ENCODE measurements at places on chromosomes 13 and 19.

DNA sequence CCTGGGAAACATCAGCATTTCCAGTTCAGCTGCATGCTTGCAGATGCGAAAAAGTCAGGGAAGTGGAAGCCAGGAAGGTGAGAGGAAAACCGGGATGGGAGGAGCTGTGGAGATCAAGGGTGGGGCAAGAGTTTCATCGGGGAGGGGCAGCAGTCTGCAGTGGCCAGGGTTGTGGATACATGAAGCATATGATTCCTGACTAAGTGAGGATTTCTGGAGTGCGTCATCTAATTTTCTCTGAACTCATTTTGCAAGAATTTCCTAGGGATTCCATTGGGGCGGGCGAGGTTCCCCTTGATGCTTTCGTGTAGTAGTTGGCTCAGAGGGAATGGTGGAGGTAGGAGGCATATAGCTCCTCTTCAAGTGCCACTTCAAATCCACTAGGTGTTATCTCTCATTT is 344.1 kb upstream of the TMTC4 start:
- DNase-seq, result no peak

- DNase-seq, result no peak
Measured at GRCh38 chr13:59363313-59363712, 800.4 kb downstream of the DIAPH3 start.

GRCh38 chr13:79281339-79281747 is 124.7 kb downstream of the RBM26 start:
- peak; percentile 31 for DNase-seq

DNA sequence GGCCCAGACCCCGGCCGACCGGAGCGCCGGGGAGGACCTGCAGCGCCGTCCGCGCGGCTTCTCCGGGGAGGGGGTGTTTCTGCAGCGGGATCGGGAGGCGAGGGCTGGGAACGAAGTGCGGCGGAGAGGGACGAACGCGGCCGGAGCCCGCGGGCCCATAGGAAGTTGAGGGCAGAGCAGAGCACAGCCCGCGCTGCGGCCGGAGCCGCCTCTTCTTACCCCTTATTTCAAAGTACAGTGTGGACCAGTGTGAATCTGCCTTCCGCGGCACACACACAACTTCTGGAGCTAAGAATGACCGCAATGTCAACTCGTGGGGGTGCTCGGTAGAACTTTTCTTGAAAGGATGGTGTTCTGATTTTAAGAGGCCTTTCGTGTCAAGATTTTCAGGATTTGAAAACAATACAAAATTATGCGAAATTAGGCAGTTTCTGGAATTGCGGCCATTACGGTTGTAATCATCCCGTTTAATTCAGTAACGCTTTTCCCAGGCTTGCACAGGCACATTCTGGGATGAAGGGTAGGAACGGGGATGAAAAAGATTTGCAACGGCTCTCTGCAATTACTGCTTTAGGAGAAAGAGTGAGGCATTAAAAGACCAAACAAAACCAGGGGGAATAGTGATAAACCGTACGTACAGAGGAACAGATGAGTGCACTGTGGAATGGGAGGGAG is 821 bp downstream of the TDRD3 start:
- DNase-seq, result no peak

DNA sequence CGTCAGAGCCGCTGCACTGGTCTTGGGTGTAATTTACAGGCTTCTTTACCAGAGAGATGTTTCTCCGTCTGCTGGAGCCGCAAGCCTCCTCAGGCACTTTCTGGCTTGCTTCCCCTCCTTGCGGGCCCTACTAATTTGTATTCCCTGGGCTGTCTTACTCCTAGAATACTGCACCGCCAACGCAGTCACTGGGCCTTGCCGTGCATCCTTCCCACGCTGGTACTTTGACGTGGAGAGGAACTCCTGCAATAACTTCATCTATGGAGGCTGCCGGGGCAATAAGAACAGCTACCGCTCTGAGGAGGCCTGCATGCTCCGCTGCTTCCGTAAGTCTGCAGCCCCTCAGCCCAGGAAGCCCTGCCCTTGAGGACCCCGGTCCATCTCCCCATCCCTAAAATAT is 14.1 kb upstream of the C19orf33 start:
- no peak for DNase-seq

GRCh38 chr13:35292329-35292728 is 184.2 kb downstream of the MAB21L1 start:
- no peak for DNase-seq

GRCh38 chr13:20716951-20717350 is 13.5 kb downstream of the IL17D start:
- no peak for DNase-seq

DNA sequence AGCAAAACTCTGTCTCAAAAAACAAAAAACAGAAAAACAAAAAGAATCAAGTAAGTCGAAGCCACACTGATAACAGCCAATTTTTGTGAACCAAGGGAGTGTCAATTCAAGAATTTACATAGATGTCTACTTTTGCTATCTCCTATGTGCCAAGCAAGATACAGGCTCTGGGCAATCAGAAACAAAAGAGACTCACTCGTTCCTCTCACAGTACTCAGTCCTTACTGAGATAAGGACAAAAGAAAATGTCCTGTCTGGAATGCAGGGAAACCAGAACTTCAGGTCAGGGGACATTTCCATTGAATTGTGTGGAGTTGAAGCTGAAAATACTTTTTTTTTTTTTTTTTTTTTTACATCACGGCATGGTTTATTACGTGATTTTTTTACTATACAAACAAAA is 53.0 kb downstream of the NLRP12 start:
- DNase-seq, result no peak

GRCh38 chr19:56341948-56342347 is 27.3 kb upstream of the ZSCAN5A start:
- no peak for DNase-seq

GRCh38 chr13:44278166-44278565 is 95.5 kb upstream of the SERP2 start:
- DNase-seq, result no peak

DNA sequence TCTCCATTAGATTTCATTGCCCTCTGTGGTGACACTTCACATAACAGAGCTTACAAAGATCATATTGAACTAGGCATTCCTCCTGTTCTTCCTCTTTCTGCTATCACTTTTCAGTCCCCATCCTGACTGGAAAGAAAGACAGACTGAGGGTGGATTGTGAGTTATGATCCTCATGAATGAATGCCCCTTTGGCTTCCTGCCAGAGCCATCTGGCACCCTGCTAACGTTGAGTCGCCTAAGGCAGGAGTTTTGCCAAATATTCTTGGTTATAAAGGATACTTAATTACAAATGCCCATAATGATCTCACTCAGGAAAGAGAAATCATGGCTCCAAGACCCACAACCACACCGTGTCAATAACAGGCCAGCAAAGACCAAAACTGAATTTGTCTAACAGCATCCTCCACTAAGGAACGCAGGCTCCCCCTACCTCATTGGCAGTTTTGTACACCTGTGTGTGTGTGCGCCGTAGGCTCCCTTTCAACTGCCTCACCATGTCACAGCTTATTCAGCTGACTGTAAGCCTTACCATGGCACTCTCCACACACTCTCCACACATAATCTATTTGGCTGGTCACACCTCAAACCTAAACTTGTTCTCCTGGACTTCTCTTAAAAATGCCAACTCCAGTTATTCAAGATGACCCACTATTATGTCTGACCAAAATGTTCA is 15.5 kb downstream of the ZNF211 start:
- DNase-seq, result no peak

GRCh38 chr13:73323615-73324014 is 264.8 kb downstream of the KLF5 start:
- DNase-seq, result no peak

DNA sequence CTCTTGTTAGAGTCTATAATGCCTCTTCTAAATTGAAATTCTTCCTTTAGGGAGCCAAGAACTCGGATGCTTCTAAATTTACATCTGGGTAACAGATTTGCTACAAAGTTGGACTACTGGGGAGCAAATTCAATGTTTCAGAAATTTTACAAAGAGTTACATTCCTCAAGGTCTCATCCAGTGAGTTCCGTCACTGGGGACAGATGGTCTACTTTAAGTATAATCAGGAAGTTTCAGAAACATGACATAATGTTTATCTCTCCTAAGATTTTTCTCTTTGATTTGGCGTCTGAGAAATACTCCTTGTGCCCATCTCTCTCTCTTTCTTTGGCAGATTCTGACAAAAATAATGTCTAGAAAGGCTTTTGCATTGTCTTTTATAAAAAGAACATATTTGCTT is 81.5 kb upstream of the MBNL2 start:
- DNase-seq, result no peak

GRCh38 chr19:14826006-14826405 is 9.0 kb downstream of the OR7A5 start:
- DNase-seq, result no peak

DNA sequence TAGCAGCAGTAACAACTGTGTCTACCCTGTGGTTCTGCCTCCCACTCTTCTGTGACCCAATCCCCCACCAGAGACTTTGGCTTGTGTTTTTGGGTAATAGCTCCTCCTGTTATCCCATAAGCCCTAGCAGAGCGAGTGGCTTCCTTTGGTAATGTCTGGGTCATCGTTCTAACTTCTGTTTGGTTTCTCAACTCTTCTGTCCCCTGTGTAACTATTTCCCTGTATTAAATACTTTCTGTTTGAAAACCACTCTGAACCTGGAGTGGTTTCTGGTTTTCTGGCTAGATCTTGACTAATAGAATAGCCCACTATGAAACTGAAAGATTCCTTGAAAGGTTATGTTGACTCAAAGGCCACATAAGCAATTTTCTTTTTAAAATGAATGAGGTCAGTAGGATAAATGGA is 350.0 kb downstream of the DCT start:
- no peak for DNase-seq

DNA sequence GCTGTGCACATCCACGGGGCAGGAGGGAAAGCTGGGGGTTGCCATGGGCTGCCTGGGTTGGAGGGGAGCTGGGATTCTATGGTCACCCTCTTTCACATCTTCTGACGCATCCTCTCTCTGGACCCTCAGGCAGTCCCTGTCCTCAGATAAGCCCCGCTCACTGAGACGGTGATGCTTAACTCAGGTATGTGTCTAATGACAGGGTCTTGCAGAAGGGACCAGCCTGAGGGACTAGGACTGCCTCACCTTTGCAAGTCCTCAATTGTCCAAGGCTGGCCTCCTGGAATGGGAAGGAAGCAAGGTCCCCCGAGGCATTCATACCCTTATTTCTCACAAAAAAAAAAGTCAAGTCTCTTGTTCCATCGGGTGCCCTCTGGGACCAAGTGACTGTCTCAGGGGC is 37.7 kb upstream of the CCNE1 start:
- no peak for DNase-seq

DNA sequence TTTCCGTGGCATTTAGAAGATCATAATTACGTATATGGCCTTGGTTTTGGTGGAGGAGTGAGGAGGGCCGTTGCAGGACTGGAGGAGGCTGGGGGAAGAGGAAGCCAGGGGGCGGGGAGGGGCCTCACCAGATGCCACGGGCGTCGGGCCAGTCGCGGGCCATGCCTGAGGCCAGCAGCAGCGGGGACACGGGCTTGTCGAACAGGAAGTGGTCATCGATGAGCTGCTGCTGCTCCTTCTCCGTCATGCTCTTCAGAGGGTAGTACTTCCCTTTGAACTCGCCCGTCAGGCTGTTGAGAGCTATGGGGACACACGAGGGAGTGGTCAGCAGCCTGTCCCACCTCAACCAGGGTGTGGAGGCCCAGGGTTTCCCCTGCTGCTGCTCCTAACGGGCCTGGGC is 11.1 kb downstream of the CKM start:
- DNase-seq, result no peak

DNA sequence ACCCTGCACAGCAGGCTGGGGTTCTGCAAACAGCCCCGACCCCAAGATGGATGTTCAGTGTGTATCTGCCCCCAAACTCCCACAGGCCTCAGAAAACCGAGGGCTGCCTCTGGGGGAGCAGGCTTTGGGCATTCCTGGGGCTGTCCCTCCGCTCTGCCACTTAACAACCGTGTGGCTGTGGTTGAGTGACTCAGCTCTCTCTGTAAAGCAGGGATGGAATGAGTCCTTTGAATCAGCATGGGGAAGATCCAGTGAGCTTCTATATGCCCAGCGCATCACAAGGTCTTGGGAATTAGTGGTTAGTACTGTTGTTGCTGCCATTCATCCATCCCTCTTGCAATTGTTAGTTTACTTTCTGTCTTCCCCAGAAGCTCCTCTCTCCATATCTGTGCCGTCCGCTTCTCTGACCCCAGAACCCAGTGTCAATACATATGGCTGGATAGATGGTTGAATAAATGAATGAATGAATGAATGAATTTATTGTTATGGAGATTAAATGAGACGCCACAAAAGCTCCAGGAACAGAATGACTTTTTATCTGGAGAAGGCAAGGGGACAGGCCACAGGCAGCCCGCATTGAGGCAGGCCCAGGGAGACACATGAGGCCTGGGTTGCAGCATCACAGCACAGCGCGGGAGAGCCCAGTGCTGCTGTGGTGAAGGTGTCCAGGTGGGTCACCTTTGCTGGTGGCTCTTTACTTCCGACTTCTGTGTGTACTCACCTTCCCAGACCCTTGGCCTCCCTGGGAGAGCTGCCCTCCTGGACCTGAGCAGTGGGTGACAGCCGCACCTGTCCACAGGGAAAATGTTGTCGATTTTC is 89.2 kb downstream of the RGCC start:
- DNase-seq, result no peak

DNA sequence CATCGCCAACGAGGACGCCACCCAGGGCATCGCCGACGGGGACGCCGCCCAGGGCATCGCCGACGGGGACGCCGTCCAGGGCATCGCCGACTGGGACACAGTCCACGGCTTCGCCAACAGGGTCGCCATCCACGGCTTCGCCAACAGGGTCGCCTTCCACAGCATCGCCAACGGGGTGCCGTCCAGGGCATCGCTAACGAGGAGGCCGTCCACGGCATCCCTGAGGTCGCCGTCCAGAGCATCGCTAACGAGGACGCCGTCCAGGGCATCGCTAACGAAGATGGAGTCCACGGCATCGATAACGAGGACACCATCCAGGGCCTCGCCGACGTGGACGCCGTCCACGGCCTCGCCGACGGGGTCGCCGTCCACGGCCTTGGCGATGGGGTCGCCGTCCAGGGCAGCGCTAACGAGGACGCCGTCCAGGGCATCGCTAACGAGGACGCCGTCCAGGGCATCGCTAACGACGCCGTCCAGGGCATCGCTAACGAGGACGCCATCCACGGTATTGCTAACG is 947.8 kb downstream of the TUBA3C start:
- DNase-seq, result no peak

GRCh38 chr13:45082964-45083363 is 37.3 kb upstream of the GTF2F2 start:
- DNase-seq, result no peak

DNA sequence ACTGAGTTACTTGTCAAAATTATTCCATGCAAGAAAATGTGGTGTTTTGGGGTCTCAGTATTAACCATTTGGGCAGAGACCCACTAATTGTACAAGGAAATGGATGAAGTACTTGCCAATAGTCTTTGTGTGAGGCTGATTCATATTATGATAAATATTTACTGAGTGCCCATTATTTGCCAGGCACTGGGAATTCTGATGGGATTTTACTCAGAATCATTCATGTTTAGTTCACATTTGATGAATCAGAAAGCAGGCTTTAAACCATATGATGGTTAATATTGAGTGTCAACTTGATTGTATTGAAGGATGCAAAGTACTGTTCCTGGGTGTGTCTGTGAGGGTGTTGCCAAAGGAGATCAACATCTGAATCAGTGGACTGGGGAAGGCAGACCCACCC is 66.2 kb upstream of the SOX21 start:
- DNase-seq, result no peak
